Hair follicular keratinocyte (primary cell): ENCODE measurements at places on chromosomes 1 and 21. TPM values are rescaled to one million over a fixed set of nuclear protein-coding genes. Genes with fewer than 3 reads are reported as not detected.

The FMO2 gene
- total RNA-seq: 0.08 TPM in 1 of 2 replicates, not detected in the other

The MAST2 gene
- 13.2 and 14.2 TPM in 2 replicates for total RNA-seq

The S100A1 gene
- total RNA-seq: not detected in 2 replicates

The TMPRSS15 gene
- not detected in 2 replicates for total RNA-seq

The CR1 gene
- total RNA-seq: not detected in 2 replicates

The ADGRL2 gene
- 1.6 and 10.6 TPM in 2 replicates for total RNA-seq

The SLC30A7 gene
- 16.6 and 21.8 TPM in 2 replicates for total RNA-seq

The TSPAN2 gene
- total RNA-seq: 0.78 and 0.99 TPM in 2 replicates

The SMIM34 gene
- total RNA-seq: not detected in 2 replicates

The KRTAP13-1 gene
- not detected in 2 replicates for total RNA-seq

The NPR1 gene
- 0.08 TPM in 1 of 2 replicates, not detected in the other for total RNA-seq

The DVL1 gene
- total RNA-seq: 109 and 156 TPM in 2 replicates

The C1orf94 gene
- not detected in 2 replicates for total RNA-seq

The NBPF6 gene
- not detected in 2 replicates for total RNA-seq

The C1QB gene
- total RNA-seq: not detected in 2 replicates

The IFFO2 gene
- total RNA-seq: 44.7 and 54.9 TPM in 2 replicates

The ERVH48-1 gene
- 0.80 TPM in 1 of 2 replicates, not detected in the other for total RNA-seq

The RIMS3 gene
- 3.1 and 3.6 TPM in 2 replicates for total RNA-seq

The SLAMF7 gene
- total RNA-seq: 0.19 and 1.0 TPM in 2 replicates
